Stimulated activated CD8-positive, alpha-beta memory T cell treated with anti-CD3 and anti-CD28 coated beads, Interleukin-15, amount 100 ng/mL, for 24 hours (primary cell): ENCODE measurements at places on chromosomes 16 and 17.

- DNase-seq: no peak
Measured at GRCh38 chr16:55634193-55634592, 21.6 kb upstream of the SLC6A2 start.

DNA sequence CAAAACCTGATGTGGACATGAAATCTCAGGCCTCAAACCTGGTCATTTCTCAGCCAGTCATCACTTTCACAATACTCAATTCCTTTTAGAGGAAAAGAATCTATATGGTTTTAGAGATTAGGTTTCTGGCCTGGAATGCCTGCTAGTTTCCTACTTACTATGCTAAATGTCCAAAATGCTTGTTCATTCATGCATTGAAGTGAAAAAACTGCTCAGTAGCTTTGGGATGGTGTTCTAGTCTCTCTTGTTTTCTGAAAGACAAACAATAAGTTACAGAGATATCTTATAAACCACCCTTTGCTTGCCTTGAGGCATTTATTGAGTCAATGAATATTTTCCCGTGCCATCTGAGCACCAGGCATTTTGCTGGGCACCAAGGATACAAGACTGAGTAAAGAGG, 1146.5 kb upstream of the GOT2 start:
- no peak for DNase-seq

DNA sequence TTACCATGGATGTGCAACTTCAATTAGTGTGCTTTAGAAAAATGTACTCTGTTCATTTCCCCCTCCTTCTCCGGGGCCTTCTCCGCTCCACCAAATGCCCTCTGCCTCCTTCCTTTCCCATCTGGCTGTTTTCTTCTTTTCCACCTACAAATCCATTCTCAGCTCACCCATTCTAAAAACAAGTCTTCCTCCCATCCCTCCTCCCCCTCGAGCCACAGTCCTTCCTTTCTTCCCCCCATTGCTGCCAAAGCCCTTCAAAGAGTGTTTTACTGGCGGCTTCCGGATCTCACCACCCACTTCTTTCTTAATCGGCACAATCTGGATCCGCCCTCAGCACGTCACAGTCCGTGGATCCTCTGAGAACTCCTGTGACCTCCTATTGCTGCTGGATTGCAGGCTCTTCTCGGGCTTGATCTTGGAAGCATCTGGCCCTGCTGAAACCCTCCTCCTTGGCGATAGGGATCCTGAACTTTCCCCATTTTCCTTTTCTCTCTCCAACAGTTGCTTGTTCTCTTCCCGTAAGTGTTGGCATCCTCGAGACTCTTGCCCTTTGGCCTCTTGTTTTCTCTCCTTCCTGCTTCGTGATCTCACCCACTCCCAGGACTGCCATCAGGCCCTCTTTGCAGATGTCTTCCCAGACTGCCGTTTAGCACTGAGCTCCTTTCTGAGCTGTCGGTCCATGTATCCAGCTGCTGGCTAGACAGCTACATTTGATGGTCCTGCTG, 36.0 kb upstream of the FBXO47 start:
- DNase-seq: no peak

- no peak for DNase-seq
Measured at GRCh38 chr17:18136357-18136756, 27.8 kb downstream of the MYO15A start.

DNA sequence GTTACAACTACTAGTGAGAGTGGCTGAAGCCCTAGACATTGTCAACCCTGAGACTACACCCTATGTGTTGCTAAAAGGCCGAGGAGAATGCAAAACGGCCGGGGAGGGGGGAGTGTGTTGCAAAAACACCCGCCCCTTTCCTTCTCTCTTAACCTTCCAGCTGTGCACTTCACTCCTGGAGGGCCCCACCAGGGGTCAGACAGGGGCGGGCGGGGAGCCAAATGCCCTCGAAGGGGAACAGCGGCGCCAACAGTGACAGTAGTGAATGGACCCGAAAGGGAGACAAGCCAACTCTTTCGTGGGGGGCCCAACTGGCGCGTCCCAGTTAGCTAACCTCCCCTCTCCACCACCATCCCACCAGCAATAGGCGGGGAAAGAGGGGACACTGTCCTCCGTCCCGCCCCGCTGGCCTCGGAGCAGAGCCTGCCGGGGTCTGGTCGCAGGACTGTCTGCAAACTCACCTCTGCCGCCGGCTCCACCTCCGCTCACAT, 352 bp downstream of the MARF1 start:
- peak; percentile 40 for DNase-seq

GRCh38 chr16:72930396-72930795, 117.5 kb downstream of the ZFHX3 start:
- DNase-seq: no peak

- no peak for DNase-seq
Measured at GRCh38 chr17:1019451-1019850, 22.5 kb downstream of the TIMM22 start.

DNA sequence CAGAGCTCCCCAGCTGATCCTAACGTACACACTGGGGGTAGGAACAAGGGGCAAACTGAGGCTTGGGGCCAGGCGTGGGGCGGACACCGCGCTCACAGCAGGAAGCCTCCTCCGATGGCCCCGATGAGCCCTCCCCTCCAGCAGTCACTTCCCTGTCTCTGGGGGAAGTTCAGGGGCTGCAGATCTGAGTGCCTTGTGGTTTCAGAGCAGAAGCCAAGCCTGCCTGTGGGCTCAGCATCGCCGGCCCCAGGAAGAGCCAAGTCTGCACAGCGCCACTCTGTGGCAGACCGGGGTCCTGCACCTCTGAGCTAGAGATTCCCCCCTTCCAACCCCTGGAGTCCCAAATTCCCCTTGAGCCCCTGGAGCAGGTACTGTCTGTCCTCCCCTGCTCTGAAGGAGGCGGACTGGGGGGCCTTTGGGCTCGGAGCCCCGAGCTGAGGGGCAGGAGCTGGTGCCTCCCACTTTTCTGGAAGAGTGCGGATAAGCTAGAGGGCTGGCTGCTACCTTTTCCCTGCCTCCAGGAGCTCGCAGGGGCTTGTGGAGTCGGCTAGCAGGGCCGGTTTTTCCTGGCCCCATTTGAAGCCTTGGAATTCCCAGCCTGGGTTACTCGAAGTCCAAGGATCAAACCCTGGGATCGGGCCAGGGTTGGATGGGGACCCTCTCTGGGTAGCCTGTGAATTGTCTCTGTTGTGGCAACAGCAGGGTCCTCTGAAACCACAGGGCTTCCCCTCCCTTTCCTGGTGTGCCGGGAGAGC, 2.9 kb downstream of the GSE1 start:
- peak; percentile 63 for DNase-seq
